NCI-H1417 (cell line): ENCODE measurements at places on chromosomes 4 and X.

DNA sequence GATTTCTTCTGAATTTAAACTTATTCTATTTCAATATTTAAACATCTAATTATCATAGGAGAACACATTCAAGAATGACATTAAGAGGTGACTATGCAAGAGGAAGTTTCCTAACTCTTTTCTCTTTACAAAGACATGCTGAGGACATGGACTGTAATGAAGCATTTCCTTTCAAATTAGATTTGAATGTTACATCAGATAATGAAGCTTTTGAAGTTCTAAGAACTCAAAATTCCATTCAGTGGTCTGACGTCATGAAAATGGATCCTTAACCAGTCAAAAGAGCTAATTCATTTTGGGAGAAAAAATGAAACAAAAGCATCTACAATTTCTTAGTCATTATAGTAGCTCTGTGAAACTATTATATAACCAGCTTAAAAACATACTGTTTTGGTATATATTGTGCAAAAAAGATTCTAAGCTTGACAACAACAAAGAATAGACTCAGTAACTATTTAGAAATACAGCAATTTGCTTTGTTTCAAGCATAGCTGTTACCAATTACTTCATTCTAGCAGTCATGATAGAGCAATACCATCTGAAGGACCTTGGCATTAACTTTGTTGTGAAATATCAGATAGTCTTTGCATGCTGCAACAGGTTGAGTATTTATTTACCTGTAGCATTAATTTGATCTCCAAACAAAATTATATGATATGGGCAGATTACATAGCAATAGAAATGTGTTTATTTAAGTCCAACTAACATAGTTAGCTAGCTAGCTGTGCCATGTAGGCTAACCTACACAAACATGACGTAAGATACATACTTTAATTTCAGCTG is 13.7 kb upstream of the DTHD1 start:
- no peak for DNase-seq

- no peak for DNase-seq
Observed at GRCh38 chr4:83862471-83862870, 326.6 kb downstream of the GPAT3 start.

DNA sequence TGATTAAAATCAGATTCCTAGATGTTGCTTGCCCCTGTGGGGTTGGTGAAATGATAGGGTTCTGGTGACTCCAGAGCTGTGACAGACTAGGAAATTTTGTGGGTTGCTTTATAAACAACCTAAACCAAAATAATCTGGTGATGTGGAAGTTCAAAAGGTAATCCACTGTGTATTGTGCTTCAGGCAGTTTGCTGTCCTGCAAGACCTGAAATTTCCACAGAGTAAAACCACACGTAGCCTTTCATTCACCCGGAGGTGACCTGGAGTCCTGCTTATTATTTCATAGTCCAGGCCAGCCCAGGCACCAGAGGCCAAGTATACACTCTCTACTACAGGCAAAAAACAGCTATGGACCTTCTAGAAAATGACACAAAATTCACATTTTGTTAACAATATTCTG is 114.6 kb upstream of the CBR4 start:
- DNase-seq = no peak

- DNase-seq = no peak
Observed at GRCh38 chrX:3711331-3711917, 2.0 kb downstream of the PRKX start.

GRCh38 chrX:155216940-155217440 is 730 bp downstream of the VBP1 start:
- DNase-seq = peak; percentile 42

DNA sequence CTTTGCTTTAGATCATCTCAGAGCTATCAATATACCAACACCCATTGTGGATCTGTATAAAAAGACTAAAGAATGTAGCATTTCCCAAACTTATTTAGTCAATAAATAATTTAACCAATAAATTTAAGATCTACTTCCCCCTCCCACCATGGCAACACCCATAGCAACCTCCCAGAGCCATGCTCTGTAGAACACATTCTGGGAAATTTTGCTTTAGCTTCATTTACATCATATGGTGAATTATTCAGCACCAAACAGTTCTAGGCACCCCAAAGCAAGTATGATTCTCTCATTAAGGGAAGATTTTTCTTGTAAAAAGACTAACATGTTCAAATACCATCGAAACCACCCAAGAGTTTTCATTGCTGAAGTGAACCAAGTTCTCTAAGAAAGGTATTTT is 80.5 kb upstream of the GPR34 start:
- no peak for DNase-seq

GRCh38 chr4:24991015-24991414 is 39.7 kb downstream of the LGI2 start:
- no peak for DNase-seq

DNA sequence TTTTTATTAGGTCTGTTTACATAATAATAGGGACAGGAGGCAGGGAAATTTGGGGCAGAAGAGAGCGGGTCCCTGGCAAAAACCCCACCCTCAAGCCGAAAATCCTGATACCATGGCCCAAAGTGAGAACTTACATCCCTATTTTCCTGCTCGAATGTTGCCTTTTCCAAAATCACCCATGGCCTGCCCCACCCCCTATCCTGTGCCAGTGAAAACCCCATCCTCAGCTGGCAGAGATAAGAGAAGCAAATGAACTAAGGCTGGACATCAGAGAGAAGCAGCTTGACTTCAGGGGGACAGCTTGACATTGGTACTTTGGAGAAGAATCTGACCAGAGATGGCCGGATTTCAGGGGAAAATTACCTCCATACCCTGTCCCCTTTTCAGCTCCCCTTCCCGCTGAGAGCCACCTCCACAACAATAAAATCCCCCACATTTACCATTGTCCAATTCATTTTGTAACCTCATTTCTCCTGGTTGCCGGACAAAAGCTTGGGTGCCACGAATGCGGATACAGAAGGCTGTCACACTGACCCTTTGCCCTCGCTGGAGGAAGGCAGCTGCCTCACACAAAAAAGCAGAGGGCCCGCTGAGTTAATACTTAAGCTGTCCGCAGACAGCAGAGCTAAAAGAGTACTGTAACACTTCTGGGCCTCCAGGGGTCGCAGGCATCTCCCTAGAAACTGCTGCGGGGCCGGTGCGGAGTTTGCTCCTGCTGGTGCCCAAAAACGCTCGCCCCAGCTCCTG is 196.2 kb downstream of the SNCA start:
- DNase-seq = no peak

DNA sequence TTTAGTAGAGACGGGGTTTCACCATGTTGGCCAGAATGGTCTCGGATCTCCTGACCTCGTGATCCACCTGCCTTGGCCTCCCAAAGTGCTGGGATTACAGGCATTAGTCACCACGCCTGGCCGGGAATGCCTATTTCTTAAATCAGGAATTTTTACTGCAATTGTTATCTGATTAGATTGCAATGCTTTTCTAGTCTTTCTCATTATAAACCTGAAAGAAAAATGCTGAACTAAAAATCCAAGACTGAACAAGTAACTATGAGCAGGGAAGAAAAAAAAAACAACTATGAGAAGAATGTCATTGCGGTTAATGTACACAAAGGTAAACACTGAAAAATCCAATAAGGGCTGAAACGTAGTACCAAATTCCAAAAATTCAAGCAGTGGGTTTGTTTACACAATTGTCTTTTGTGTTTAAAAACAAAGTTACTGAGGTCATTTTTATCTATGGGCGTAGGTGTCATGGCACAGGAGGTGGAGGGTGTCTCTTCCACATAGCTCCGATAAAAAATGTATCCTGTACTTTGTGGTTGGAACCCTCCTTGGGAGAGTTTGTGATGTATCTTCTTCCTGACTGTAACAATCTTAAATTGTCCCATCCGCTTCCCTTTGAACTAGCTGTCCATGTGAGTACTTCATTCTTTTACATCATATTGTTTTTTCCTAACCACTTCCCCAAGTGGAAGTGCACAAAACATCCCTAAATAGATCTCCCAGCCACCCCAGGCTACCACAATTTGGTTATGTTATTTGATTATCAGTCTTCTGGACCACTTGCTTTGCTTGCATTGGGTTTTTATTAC is 11.1 kb upstream of the TMEM156 start:
- DNase-seq = no peak
